ENCODE measurements at places on chromosomes 2 and 18.

GRCh38 chr2:100344433-100344832, 22.1 kb upstream of the LONRF2 start:
- no peak for DNase-seq

GRCh38 chr2:127078666-127079270, 28.2 kb downstream of the BIN1 start:
- no peak for DNase-seq

- peak; percentile 67 for DNase-seq
Observed at GRCh38 chr2:9473985-9474360, 378 bp upstream of the IAH1 start.

DNA sequence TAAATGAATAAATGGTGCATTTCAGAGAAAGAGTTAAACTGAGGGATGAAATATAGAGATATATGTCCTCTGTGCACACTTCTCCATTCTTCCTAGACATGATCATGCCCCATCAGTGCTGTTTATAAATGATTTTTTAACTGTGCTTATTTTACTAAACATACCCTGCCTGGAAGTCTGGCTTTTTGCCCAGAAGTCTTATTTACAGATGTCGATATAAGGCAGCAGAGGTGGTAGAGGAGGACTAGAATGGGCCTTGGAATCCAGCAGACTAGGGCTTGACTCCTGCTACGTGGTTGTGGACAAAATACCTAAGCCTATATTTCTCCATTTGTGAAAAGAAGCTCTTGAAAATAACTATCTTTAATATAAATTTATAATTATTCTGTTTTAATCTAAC, 355.5 kb downstream of the RAD51AP2 start:
- no peak for DNase-seq

DNA sequence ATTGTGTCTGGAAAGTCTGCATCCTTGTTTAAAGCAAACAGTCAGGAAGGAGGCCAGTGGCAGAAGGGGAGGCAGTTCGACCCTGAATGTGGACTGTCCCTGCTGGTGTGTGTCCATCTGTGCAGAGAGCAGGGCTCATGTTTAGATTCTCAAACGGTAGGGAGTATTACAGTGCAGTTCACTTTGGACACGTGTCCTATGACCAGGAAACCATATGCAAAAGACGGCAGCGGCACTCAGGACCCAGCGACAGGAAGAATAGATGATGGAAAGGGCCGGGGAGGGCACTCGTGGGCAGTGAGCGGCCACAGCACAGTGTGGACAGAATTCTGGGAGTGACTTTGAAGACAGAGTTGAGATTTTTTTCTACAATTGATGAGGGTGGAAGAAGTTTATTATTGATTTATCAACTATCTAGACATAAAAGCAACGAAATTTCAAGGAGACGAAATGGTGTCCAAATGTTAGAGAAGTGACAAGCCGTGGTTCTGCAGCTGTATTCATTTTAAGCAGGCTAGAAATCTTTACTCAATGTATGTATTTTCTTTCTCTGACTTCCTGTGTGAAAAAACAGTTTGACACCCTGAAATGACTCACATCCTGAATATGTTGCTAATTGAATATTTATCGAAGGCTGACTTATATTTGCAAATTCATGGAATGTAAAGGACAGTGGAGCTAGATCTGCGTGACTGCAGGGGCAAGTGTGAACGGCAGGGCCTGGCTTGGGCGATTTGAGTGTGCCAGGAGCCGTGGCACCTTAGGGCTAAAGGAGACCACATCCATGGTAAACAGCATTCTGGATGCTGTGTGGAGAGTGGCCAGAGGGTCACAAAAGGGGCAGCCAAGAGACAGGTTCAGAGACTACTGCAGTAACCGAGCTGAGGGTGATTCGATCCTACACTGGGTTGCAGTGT, 214.2 kb downstream of the PTGR3 start:
- DNase-seq: peak; percentile 92

DNA sequence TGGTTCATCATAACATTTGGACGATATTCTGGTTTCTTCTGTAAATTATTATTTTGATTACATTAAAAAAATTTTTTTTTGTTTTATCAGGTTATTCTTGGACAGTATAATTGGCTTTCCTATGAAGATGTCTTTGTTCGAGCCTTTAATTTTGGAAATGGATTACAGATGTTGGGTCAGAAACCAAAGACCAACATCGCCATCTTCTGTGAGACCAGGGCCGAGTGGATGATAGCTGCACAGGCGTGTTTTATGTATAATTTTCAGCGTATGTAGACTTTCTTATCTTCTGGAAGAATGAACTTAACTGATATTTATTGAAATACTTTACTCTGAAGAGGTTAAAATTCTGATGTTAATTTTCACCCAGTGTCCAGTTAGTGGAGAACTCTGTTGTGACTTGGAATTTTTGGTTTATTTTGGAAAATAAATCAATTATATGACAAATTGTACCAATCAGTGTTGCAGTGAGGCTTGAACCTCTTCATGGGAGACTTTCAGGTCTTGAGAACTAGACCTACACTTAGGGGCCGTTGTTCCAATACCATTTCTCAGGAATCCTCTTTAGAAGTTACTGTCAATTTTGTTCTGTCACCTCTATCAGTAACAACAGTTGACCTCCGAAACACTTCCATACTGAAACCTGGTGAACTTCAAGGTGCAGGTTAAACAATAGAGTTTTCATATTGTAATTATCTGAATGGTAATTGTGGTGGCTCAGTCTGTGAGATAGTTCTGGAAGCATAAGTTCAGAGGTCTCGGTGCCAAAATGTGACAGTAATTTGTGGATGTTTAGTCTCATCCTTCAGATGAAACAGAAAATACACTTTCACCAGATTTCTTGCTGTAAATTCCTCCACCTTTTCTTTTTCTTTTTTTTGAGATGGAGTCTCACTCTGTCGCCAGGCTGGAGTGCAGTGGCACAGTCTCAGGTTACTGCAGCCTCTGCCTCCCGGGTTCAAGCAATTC, 55.7 kb downstream of the ACSL3 start:
- no peak for DNase-seq
